ENCODE measurements at places on chromosomes 5 and 9. TPM values are rescaled to one million over a fixed set of nuclear protein-coding genes. Genes with fewer than 3 reads are reported as not detected.

DNA sequence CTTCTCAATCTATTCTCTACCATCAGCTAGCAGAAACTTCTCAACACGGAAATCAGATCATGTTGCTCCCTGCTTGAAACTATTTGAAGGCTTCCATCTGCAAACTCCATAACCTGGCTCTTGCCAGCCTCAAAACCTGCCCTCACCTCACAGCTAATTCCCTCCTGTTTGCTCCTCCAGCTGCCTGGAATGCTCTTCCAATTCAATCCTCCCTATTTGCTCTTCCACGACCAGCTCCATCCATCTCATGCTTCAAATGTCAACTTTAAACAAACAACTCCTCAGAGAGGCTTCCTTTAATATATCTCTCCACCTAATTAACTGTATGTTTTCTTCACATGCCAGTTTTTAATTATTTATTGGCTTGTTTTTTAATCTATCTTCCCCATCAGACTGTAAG lies 1.5 kb downstream of the PLAA start:
- no peak for DNase-seq
- peak overlapping the region; percentile 97 for H3K4me3 ChIP-seq
- no peaks in the 10 kb centered on the region for H3K27me3 ChIP-seq
- H3K27ac ChIP-seq: peak overlapping the region; percentile 100

DNA sequence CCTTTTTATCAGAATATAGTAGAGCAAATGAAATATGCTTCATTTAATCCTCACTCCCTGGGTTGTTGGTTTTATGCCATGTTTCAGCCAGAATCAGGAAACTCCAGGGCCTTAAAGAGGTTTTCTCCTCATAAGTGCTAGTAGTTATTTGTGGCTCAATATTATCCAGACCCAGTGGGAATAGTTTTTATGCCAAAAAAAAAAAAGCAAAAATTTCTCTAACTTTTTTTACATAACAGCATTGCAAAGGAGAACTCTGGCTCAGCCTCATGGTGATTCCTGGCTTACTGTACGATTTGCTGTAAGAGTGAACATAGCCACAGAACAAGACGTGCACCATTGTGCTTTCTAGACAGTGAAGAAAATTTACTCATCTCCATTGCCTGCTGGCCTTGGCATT lies 232.5 kb downstream of the PJA2 start:
- H3K4me3 ChIP-seq: no peak overlapping the region
- no peak for DNase-seq
- no peaks in the 10 kb centered on the region for H3K4me1 ChIP-seq
- H3K27me3 ChIP-seq: no peaks in the 10 kb centered on the region
- peaks cover 9% of the 10 kb centered on the region for H3K36me3 ChIP-seq
- H3K27ac ChIP-seq: no peak overlapping the region

GRCh38 chr5:172199446-172199845 lies 5.5 kb downstream of the EFCAB9 start:
- no peak overlapping the region for H3K4me3 ChIP-seq
- H3K27me3 ChIP-seq: peaks cover 2% of the 10 kb centered on the region
- no peaks in the 10 kb centered on the region for H3K36me3 ChIP-seq
- no peak for DNase-seq
- H3K4me1 ChIP-seq: no peaks in the 10 kb centered on the region

- peaks cover 12% of the 10 kb centered on the region for H3K27me3 ChIP-seq
- no peaks in the 10 kb centered on the region for H3K36me3 ChIP-seq
- no peak overlapping the region for H3K4me3 ChIP-seq
- H3K4me1 ChIP-seq: no peaks in the 10 kb centered on the region
Measured at GRCh38 chr9:116286297-116286696, 132.7 kb downstream of the PAPPA start.

GRCh38 chr5:119354537-119355243 lies 1.1 kb upstream of the TNFAIP8 start:
- H3K4me1 ChIP-seq: peaks cover 98% of the 10 kb centered on the region
- DNase-seq: no peak
- peaks cover 6% of the 10 kb centered on the region for H3K36me3 ChIP-seq
- peak overlapping the region; percentile 86 for H3K4me3 ChIP-seq

DNA sequence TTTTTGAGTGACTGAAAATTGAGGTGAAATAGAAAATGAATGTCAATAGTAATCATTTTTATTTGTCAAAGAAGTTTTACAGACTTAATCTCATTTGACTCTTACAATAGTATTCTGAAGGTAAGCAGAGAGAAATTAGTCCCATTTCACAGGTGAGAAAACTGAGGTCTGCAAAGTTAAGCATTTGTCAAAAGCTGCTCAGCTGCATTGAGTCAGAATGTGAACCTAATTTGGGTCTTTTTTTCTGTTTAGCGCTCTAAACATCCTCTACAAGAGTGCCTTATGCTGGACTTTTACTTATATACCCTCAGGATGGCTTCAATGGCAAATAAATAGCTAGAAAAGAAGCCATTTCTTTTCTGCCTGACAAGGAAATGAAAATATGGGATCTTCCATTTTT lies 135.7 kb downstream of the RASGRF2 start:
- H3K27me3 ChIP-seq: no peaks in the 10 kb centered on the region
- peaks cover 45% of the 10 kb centered on the region for H3K36me3 ChIP-seq
- peaks cover 9% of the 10 kb centered on the region for H3K4me1 ChIP-seq
- H3K27ac ChIP-seq: no peak overlapping the region
- no peak overlapping the region for H3K4me3 ChIP-seq

GRCh38 chr5:149831492-149831891 lies 101.4 kb downstream of the PPARGC1B start:
- peaks cover 1% of the 10 kb centered on the region for H3K4me1 ChIP-seq
- H3K27ac ChIP-seq: no peak overlapping the region
- no peak overlapping the region for H3K4me3 ChIP-seq
- H3K27me3 ChIP-seq: no peaks in the 10 kb centered on the region
- no peak for DNase-seq

- no peak overlapping the region for H3K27ac ChIP-seq
- H3K4me3 ChIP-seq: no peak overlapping the region
- no peak for DNase-seq
- no peaks in the 10 kb centered on the region for H3K4me1 ChIP-seq
- H3K36me3 ChIP-seq: no peaks in the 10 kb centered on the region
Measured at GRCh38 chr5:29276371-29276770, 1917.1 kb upstream of the CDH6 start.

DNA sequence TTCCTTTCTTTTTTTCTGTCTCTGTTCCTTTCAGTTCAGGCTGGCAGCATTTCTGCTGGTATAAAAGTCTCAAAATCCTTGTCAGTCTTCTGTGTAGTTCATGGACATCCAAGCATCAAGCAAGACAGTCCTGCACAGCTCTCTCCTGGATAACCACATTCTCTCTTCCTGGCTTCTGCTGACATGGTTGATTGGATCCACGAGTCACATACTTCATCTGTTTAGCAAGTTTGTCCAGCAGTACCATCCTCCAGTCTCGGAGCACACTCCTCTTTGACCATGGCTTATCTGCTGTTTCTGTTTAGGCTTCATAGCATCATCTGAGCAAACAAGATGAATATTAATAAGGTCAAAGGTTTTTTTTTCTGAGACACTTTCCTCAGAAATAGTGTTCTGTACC lies 220.8 kb downstream of the KDM4C start:
- H3K4me1 ChIP-seq: peaks cover 18% of the 10 kb centered on the region
- H3K36me3 ChIP-seq: no peaks in the 10 kb centered on the region
- peak overlapping the region; percentile 41 for H3K27ac ChIP-seq
- DNase-seq: no peak
- H3K4me3 ChIP-seq: no peak overlapping the region

DNA sequence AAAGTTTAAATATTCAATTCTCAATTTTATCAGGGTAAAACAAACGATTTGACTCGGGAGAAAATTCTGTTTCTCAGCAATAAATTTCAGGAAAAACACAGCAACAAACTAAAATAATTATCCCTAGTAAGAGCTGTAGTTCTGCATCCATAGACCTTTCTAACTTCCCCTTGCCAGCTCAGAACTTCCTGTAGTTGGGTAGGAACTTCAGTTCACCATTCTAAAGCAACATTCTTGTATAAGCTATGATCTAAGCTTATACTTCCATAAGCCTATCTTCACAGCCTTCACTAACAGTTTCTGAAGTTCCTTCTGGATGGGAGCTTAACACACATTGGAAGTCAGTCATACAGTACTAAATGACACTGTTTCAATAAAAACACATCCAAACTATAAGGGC lies 96.6 kb downstream of the UBAP2 start:
- no peak for DNase-seq
- H3K36me3 ChIP-seq: peaks cover 3% of the 10 kb centered on the region
- no peak overlapping the region for H3K27ac ChIP-seq
- H3K4me1 ChIP-seq: no peaks in the 10 kb centered on the region

DNA sequence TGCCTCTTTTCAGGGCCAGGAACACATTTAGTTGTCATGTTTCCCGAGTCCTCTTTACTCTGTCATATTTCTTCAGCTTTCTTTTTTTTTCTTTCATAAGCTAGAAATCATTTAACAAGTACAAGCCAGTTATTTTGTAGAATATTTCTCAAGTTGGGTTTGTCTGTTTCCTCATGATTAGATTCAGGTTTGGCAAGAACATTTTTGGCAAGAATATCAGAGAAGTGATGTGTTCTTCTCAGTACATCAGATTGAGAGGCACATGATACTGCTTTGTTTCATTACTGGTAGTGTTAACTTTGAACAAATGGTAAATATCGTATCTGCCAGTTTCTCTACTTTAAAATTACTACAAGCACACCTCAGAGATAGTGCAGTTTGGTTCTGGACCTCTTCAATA lies 45.1 kb downstream of the PCSK5 start:
- peaks cover 32% of the 10 kb centered on the region for H3K4me1 ChIP-seq
- H3K27ac ChIP-seq: no peak overlapping the region
- peaks cover 56% of the 10 kb centered on the region for H3K36me3 ChIP-seq
- H3K27me3 ChIP-seq: no peaks in the 10 kb centered on the region

DNA sequence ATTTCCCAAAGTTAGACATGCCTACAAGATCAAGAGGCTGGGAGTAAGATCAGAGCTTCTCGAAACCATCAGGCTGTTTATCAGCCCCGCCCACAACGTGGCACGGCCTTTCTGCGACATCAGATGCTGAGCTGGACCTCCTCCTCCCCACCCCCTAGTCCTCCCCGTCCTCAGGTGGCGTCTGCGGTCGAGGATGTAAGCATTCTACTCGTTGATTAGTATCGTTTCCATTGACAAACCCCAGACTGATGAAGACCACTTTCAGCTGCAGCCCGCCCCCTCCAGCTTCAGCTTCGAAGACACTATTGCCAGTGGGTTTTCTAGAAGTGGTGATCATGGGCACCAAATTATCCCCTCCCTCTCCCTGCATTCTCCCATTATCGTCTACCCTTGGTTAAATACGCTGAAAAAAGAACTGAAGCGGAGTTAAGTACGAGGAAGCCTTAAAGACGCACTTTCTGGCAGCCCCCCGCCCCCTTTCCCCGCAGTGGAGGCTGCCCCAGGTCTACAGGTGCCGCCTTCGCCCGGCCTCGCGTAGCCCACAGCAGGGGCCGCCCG lies 1.1 kb downstream of the PPIC start:
- H3K27ac ChIP-seq: no peak overlapping the region
- DNase-seq: no peak
- H3K4me1 ChIP-seq: peaks cover 18% of the 10 kb centered on the region
- peak overlapping the region; percentile 60 for H3K4me3 ChIP-seq
- H3K36me3 ChIP-seq: no peaks in the 10 kb centered on the region

GRCh38 chr9:72753266-72753893 lies 199.5 kb downstream of the ALDH1A1 start:
- H3K4me3 ChIP-seq: no peak overlapping the region
- H3K27ac ChIP-seq: no peak overlapping the region
- H3K4me1 ChIP-seq: no peaks in the 10 kb centered on the region
- no peak for DNase-seq

GRCh38 chr9:127099664-127100063 lies 22.8 kb downstream of the ANGPTL2 start:
- no peaks in the 10 kb centered on the region for H3K36me3 ChIP-seq
- H3K27ac ChIP-seq: no peak overlapping the region
- H3K4me1 ChIP-seq: no peaks in the 10 kb centered on the region
- no peak overlapping the region for H3K4me3 ChIP-seq

DNA sequence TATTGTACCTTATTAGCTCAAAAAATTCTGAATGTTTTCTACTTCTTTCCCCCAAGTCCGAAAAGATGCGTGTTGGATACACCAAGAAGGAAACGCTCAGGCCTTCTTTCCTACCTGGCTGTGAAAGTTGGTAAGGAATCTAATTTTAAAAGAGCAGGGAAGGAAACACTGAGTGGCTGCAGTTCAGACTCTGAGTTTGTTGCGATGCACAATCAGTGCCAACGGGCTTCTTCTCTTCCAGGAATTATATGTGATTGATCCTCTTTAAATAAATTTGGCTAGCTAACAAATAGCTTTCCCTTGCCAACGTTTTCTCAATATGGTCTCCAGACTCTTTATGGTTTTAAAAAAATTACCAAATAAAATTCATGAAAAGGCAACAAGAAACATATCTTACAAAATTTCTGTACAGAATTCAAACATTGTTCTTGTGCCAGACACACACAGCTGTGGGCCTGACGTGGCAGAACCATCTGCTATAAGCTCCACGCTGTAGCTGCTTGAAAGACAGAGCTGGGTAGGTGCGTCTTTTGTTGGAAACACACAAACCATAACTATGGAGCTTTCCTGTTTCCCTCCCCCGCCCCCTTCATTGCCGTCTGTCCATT lies 493.1 kb downstream of the ZNF608 start:
- no peaks in the 10 kb centered on the region for H3K36me3 ChIP-seq
- H3K27ac ChIP-seq: no peak overlapping the region
- no peak overlapping the region for H3K4me3 ChIP-seq
- H3K4me1 ChIP-seq: no peaks in the 10 kb centered on the region

DNA sequence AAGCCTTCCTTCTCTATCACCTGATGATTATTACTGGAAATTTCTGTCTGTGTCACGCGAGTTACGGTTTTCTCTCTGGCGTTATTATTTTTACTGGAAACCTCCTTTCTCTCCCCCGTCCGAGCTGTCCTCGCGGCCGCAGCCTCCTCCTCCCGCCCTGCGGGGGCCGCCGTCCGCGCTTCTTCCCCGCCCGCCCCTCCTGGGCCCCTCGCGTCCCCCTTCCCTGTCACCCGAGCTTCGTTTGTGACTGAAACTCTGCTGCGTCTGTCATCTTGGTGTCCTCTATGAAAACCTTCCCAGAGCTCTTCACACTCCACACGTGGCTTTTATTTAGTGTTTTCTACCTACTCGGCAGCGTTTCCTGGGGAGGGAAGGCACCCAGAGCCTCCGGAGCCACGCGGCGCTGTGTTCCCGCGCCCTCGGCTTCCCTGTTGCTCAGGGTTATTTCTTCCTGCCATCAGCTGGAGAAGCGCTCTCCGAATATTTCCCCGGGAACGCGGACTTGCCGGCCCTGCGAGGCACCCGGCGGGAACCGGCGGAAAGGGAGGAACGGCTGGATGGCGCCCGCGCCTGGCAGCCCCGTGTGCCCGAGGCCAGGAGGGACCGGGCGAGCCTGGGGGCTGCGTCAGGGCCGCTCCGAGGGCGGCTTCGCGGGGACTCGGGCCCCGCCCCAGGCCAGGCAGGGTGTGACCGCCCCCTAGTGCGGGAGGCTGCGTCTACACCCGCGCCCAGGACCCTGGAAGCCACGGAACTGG lies 33.9 kb downstream of the TRIP13 start:
- DNase-seq: peak; percentile 32
- H3K27me3 ChIP-seq: peaks cover 47% of the 10 kb centered on the region
- H3K4me3 ChIP-seq: peak overlapping the region; percentile 30
- H3K36me3 ChIP-seq: no peaks in the 10 kb centered on the region
- H3K27ac ChIP-seq: no peak overlapping the region

Gene PCA3
- total RNA-seq: not detected

Gene MTREX
- total RNA-seq: 79.9 TPM

Gene IFNK
- not detected for total RNA-seq

Gene SLC34A1
- 0.16 TPM for total RNA-seq

Gene SCGB3A2
- not detected for total RNA-seq

Measured in naive thymus-derived CD8-positive, alpha-beta T cell (primary cell).